Liver (tissue), 10 donors: ENCODE measurements at places on chromosomes 16 and 17. TPM values are rescaled to one million over a fixed set of nuclear protein-coding genes. Genes with fewer than 3 reads are reported as not detected.

Gene WNT3
- 0.19 TPM for total RNA-seq

Gene BRCA1
- 18.6 TPM for total RNA-seq

Gene RAI1
- 5.8 TPM for total RNA-seq

Gene ITGAD
- total RNA-seq, result 3.6 TPM

Gene EXOC3L1
- 3.3 TPM for total RNA-seq

Gene KCTD19
- total RNA-seq, result not detected

Gene TMEM220
- total RNA-seq, result 27.5 TPM

Gene TPSAB1
- 0.23 TPM for total RNA-seq

Gene CES4A
- 20.5 TPM for total RNA-seq

Gene TP53TG3
- total RNA-seq, result not detected

Gene ODAD4
- 1.0 TPM for total RNA-seq

Gene CCL13
- total RNA-seq, result not detected

Gene OR3A1
- total RNA-seq, result not detected

Gene CHST5
- not detected for total RNA-seq

Gene CLEC18A
- 1.0 TPM for total RNA-seq

Gene RHBDL1
- total RNA-seq, result 0.84 TPM

Gene TMEM98
- 17.5 TPM for total RNA-seq

Gene KIF18B
- total RNA-seq, result under 0.01 TPM

Gene HSD3B7
- 84.8 TPM for total RNA-seq

Gene INCA1
- 0.28 TPM for total RNA-seq

Gene NRN1L
- 0.14 TPM for total RNA-seq

Gene GRB2
- total RNA-seq, result 91.8 TPM

Gene GINS3
- 5.9 TPM for total RNA-seq

Gene P2RX5
- 1.2 TPM for total RNA-seq

Gene PRAC2
- not detected for total RNA-seq

Gene FOXF1
- 0.56 TPM for total RNA-seq

Gene CORO1A
- total RNA-seq, result 12.7 TPM

Gene CNGB1
- total RNA-seq, result under 0.01 TPM

Gene DOC2A
- total RNA-seq, result 0.17 TPM

Gene APOH
- total RNA-seq, result 5,938 TPM

Gene UMOD
- not detected for total RNA-seq

Gene FZD2
- total RNA-seq, result 0.42 TPM

Gene PMP22
- 3.2 TPM for total RNA-seq

Gene OTOP3
- total RNA-seq, result not detected

Gene NEUROD2
- total RNA-seq, result not detected

Gene PYY
- total RNA-seq, result not detected

Gene PPP1R27
- total RNA-seq, result not detected

Gene FBXO39
- total RNA-seq, result 0.67 TPM

Gene SOX15
- 0.17 TPM for total RNA-seq

Gene NLRC3
- total RNA-seq, result 2.2 TPM

Gene KRT222
- total RNA-seq, result 2.7 TPM

Gene GRN
- 90.9 TPM for total RNA-seq

Gene BIRC5
- 73.2 TPM for total RNA-seq
